ENCODE measurements at places on chromosomes 7 and 10. TPM values are rescaled to one million over a fixed set of nuclear protein-coding genes. Genes with fewer than 3 reads are reported as not detected.

- no peak for DNase-seq
These were observed 1.2 kb upstream of the ZNF655 start for GRCh38 chr7:99557196-99557607.

The PRKCQ gene
- 0.10 TPM for polyA plus RNA-seq

The GARS1 gene
- polyA plus RNA-seq, result 829 TPM

GRCh38 chr7:85125176-85125575 lies 61.7 kb downstream of the SEMA3D start:
- DNase-seq, result no peak

DNA sequence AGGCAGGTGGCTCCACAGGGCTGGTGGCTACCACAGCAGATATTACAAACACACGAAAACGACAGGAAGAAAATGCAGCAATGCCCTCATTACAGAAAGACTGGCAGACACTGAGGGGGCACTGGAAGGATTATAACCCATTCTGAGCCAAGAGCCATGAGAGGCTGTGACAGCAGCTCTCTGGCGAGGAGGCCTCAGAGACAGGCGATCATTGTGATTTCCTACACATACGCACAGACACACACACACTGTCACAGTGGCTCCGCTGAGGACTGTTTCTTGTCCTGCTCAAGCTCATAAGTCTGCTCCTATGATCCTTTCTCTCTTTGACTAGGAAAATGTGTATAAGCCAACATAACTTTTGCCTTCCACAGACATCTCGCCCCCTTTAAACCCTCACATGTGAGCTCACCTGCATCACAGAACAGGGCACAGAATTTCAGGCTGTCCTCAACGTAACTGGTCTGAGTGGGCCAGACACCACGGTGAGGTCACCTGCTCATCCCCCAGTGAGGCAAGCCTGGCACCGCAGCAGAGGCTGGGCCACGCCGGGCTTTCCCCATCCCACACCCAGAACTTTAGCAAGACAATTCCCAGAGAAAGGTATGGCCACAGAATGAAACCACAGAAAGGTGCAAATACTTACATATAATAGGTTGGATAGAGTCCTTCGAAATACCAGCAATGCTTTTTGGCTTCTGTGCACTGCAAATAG lies 51.7 kb downstream of the VOPP1 start:
- no peak for DNase-seq

- DNase-seq, result no peak
These were observed 220.9 kb downstream of the C7orf25 start for GRCh38 chr7:42690794-42691639.

DNA sequence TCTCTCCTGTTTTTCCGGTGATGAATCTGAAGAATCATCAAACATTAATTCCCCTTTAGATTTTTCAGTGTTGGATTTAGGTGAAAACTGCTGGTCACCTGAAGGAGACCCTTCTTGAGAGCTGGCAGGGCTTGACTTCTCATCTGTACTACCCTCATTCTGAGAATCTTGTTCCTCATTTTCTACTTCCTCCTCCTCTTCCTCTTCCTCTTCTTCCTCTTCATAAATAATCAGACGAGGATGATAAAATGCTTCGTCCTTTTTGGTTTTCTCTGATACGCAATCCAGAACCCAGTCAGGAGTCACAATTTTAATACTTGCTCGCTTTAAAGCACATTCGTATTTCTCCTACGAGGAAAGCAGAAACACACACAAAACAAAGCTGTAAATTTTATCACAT lies 26.9 kb downstream of the PAXIP1 start:
- no peak for DNase-seq

DNA sequence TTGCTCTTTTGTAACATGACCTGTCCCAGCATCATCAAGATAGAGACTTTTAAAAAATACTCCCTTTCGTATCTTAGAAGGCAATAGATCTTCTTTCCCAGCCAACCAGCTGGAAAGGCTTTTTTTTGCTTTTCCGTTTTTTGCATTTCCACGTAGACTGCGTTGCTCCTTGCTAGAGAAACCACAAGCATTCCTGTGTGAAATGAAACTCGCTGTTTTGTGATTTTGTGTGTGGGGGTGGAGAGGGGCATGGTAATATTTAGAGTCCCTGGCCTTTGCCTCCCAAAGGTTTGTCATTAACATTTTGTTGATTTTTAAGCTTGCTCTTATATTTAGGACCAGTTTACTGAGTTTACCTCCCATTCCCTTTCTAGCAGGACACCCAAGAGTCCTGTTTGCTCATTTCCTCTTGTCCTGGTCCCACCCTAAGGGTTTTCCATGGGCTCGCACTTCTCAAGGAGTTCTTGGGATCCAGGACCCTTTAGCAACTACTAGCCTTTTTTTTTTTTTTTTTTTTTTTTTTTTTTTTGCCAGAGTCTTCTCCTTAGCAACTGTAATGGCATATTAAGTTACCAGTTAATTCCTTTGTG lies 243.6 kb downstream of the BICC1 start:
- DNase-seq, result peak; percentile 50

DNA sequence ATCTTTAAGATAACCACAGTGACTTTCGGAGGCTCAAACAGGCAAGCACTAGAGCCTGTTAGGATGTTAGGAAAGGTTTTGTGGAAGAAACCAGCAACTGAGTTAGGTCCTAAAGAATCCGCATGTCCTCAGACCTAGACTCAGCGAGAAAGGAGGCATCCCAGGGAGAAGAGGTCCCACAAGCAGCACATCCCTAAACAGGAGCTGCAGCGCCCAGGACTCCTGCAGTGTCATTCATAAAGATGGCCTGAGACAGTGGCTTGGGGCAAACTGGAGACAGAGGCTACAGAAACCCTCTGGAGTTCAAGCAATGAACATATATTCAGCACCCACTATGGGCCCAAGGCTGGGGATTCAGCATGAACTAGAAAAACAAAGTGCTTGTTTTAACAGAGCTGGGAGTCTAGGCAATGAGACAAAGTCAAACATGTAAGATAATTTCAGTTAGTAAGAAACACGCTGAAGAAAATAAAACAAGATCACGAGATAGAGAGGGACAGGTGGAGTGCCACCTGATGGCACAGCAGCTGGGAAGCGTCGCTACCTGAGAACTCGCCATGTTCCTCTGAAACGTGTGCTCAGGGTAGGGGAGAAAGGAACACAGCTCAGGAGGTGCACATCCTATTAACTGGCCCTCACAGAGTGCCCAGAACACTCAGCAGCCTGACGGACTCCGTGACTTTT lies 48.1 kb downstream of the PARD3 start:
- DNase-seq, result no peak

DNA sequence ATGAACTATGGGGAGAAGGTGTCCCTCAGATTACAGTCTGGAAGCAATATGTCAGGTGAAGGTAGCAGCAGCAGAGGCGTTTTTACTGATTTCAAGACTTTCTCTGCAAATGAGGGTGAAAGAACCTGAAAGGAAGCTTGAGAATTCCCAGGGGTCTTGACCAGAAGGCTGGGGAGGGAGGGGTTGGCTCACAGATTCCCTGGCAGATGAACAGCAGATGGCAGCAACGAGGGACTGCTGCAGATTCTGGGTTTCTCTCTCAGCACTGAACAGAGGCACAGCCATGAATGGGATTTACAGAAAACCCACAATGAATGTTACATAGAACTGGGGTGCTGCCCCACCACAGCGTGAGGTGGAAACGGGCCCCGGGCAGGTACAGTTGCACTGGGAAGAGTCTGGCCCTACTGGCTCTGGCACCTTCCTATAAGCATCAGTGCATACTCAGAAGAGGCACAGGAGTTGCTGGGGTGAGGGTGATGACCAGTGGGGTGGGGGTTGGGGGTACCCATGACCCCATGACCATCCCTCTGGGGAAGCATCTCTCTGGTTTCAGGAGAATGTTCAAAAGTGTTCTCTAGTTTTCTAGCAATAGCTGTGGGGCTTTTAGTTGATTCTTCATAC lies 317.8 kb downstream of the SH2D4B start:
- DNase-seq, result no peak

The DNAJC9 gene
- 13.1 TPM for polyA plus RNA-seq

- no peak for DNase-seq
These were observed 825.9 kb upstream of the IGFBP3 start for GRCh38 chr7:46746695-46747687.

- no peak for DNase-seq
These were observed 64.8 kb downstream of the LANCL2 start for GRCh38 chr7:55429835-55430499.

DNA sequence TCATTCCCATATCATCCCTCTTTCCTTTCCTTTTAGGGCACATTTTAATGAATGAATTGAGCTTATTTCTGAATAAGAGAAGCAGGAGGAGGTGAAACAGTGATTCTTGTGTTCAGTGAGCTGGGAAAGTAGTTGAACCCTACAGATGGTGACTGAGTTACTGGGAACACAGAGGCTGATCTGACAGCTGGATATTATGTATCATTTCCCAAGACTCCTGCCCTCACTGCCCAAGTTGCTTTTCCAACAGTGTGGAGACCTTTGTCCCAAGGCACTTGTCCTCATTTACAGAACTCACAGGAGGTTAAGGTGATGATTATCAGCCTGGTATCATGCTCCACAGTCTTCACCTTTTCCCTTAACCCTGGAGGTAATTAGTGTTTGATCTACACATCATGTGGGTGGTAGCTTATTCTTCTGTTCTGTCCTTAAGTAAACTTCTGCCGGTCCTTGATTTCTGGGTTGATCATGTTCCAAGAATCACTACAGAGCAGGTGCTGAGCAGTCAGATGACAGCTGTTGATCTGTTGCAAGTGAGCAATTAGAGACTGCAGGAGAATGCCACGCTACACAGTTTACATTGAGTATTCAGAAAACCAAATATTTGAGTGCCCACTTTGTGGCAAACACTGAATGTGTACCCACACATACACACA lies 2.6 kb downstream of the PRLHR start:
- no peak for DNase-seq

The VSIR gene
- 22.1 TPM for polyA plus RNA-seq

The FOXP2 gene
- polyA plus RNA-seq, result 2.8 TPM

DNA sequence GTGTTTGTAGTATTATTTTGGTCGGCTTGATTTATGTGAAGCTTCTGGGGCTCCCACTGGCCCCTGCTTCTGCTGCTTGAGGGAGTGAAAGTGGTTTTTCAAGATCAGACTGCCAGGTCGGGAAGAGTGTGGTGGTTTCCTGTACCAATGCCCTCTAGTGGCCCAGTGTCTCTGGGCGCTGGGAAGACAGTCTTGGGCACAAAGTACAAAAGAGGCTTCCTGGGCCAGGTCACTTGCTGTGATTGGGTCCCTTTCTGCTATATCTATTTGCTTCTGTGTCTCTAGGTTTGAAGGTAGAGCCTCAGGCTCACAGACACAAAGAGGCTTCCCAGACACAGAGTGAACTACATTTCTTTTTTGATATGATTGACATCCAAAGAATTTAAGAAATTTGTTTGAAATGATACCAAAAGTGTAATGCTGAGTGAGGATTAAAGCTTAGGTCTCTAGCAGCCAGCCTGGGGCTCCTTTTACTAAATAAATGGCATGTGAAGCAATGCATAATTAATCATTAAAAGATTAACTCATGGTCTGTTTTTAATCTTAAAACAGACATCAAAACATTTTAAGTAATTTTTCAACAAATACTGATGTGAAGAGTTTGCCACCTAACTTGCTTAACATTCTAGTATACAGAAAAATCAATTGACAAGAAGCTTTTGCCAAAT lies 36.3 kb downstream of the ABCB1 start:
- no peak for DNase-seq

GRCh38 chr10:126872768-126873167 lies 32.5 kb upstream of the DOCK1 start:
- no peak for DNase-seq

DNA sequence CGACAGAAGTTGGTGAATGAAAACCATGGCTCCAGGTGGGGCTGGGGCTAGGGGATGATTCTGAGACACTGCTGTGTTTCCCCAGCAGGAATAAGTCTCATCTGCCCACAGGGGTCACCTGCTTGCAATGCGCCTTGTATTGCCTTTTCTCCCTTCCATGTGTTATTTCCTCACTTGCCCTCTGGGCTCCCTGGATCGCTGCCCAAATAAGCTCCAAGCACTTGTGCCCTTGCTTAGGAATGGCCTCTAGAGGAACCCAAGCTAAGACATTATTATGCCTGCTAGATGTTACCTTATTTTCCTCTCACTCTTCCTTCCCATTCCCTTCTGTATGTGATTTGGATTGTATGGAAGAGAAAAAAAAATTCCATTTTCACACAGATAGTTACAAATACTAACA lies 24.8 kb upstream of the PLPP4 start:
- no peak for DNase-seq

The FAM25A gene
- polyA plus RNA-seq, result not detected

GRCh38 chr7:123690550-123690949 lies 34.9 kb downstream of the LMOD2 start:
- no peak for DNase-seq

- peak; percentile 94 for DNase-seq
These were observed 13.1 kb upstream of the ZMIZ2 start for GRCh38 chr7:44735403-44736165.

GRCh38 chr10:114507449-114507848 lies 103.1 kb upstream of the AFAP1L2 start:
- DNase-seq, result no peak

Data from AG04450 (cell line).